ENCODE measurements at places on chromosomes 4 and X.

DNA sequence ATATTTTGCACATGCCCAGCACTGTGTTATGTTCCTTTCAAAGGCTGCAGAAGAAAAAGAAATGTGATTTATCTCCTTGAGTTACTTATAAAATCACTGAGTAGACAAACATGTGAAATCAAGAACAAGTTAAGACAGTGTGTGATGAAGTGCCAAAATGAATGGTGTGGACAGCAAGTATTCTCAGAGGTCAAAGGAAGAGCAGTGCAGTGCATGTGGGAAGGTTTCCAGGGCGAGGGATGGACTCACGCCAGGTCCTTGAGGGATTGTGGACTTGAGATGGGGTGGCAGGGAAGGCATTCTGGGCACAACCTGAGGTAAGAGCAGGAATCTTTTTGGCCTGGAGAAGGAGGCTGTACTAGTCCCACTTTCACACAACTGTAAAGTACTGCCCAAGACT lies 115.5 kb downstream of the FNIP2 start:
- no peak for DNase-seq

DNA sequence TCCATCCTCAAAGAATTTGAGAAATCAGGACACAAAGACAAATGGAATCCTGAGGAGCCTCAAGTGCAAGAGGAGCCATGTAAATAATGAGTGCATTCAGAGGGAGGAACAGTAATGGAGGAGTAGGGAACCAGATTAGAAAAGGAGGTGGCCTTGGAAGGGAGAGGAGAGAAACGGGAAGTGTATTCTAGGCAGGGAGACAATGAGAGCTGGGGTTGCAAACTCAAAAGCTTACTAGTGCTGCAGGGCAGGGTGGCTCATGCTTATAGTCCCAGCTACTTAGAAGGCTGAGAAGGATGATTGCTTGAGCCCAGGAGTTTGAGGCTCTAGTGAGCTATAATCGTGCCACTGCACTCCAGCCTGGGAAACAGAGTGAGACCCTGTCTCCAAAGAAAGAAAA lies 113.2 kb upstream of the LSM6 start:
- no peak for DNase-seq

DNA sequence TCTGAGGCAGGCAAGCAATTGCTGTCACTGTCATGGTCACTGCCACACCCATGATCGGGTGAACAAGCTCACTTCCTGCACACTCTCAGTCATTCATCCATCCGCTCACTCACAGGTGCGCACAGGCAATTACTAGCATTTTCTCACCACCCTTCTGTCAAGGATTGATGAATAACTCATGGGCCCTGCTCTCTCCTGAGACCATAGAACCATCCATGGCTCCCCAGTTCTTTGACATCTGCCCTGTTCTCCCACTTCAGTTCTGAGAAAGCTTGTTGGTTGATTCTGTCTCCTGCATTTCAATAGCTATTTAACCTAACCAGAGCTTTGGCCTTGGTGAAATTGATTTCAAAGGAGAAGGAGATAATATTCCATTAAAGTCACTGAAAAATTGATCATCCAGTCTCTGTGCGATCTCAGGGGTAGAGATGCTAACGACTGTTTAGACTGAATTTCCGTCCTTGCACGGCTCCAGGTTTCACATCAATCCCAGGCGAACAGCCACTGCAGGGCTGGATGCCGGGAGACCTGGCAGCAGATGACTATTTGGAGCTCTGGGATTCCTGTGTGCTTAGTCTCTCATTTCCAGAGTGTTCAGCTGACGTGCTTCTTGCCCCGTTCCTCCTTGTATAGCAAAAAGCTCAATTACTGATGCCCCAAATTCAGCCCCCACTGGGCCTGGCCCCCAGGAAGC lies 36.9 kb upstream of the ADRA2C start:
- no peak for DNase-seq

DNA sequence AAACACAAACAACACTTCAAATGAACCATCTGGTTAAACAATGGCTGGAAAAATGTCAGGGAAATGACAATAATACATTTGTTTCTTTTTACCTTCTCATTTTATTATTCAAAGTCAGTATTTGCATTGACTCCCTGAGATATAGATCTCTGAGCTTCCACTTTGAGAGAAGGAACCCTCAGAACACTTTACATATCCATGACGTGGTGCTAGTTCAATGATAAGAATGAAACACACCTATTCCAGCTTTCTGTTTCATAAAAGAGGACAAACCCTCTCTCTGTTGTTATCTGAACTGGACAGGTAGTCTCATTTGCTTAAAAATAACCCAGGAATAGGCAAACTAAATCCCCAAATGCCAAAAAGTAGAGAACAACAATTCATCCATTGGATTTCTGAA lies 65.3 kb upstream of the CCSER1 start:
- no peak for DNase-seq

- no peak for DNase-seq
These were observed 40.8 kb downstream of the CCNG2 start for GRCh38 chr4:77197831-77198230.

Measured in activated B cell treated with CpG ODN at 0.5 μM for 24 hours (primary cell).